B cell (primary cell): ENCODE measurements at places on chromosomes 12 and 14. TPM values are rescaled to one million over a fixed set of nuclear protein-coding genes. Genes with fewer than 3 reads are reported as not detected.
A peak's percentile ranks its signal among the peaks of the same experiment; 100 is the strongest.

CPNE6 gene
- not detected in 2 replicates for total RNA-seq

GRCh38 chr12:101298426-101298825 is 18.5 kb downstream of the UTP20 start:
- no peaks in the 10 kb centered on the region for H3K27me3 ChIP-seq
- DNase-seq: no peak
- H3K27ac ChIP-seq: no peak overlapping the region
- H3K4me3 ChIP-seq: no peak overlapping the region
- H3K4me1 ChIP-seq: no peaks in the 10 kb centered on the region
- peaks cover 56% of the 10 kb centered on the region for H3K36me3 ChIP-seq

DNA sequence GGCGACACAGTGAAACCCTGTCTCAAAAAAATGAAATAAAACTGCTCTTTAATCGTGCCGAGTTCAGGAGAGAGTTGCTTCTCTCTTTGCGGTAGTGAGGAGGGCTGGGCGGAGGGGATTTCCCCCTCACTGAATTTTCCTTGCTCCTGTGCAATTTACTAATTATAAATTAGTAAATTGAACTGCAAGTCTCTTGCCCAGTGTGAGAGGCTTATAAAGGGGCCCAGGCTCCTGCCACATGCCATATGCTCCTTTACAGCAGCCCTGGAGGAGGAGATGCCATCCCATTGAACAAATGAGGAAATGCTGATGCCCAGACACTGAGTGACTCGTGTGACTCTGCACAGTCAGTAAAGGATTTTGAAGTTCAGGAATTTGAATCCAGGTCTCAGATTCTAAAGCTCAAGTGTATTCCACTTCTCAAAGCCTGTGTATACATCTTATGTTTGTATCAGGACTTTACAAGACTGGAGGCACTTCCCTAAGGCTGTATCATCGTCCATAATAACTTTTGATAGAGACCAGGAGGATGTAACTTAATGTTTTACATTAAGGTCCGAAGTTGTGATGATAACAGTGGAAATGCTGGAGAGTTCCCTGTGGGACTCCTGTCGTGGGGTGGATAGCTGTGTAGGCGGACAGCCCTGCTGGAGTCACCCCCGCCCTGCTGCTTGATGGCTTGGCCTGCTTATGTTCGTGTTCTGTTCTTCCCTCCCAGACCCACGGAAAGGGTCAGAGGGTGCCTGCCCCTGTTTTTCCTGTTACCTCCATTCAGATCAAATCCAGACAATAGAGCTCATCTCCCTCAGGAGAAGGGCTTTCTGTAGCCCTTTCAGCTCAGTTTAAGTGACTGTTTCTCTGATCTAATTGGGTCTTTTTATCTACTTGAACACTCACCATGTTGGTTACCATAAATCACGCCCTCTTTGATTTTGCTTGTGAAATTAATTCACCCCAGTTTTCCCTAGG is 13.9 kb downstream of the PELI2 start:
- no peaks in the 10 kb centered on the region for H3K36me3 ChIP-seq
- no peak overlapping the region for H3K27ac ChIP-seq
- H3K4me3 ChIP-seq: no peak overlapping the region
- no peaks in the 10 kb centered on the region for H3K27me3 ChIP-seq

DNA sequence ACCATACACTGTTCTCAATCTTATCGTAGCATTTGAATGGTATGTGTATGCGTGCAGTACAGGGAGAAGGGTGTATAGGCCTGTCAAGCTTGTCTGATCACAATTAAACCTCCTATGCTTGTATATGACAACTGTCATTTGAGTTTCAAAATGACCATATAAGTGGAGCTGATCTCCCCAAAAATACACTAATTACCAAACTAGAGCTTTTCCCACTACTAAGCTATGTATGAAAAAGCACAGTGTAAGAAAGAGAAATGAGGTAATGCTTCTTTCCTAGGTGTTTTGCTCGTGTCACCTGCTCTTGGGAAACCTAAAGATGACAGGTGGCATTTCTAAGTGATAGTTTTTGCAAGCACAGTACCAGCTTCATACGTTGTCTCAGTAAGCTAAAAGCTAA is 1.1 kb upstream of the STK38L start:
- H3K27ac ChIP-seq: peak overlapping the region; percentile 89
- H3K27me3 ChIP-seq: no peaks in the 10 kb centered on the region
- no peak overlapping the region for H3K4me3 ChIP-seq
- peaks cover 26% of the 10 kb centered on the region for H3K4me1 ChIP-seq

GRCh38 chr14:67815573-67816225 is 691 bp downstream of the ZFYVE26 start:
- H3K27ac ChIP-seq: peak overlapping the region; percentile 79
- peak overlapping the region; percentile 77 for H3K4me3 ChIP-seq

DNA sequence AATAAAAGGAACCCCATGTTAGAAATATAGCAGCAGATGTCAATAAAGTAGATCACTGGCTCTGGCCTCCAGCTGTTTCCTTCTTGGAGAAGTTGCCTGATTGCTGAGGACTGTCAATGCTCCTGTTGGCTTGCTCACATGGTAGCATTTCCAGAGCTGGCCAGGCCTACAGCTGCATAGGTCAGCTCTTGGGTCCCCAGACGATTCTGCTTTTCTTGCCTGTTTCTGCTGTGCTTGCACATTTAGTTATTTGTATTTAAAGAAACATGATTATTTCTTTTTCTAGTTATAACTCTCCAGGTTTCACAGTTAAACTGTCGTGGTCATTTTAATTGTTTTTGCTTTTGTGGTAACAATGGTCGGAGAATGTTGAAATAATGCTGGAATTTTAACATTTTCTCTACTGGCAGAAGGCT is 7.2 kb downstream of the NAV3 start:
- no peaks in the 10 kb centered on the region for H3K27me3 ChIP-seq
- H3K36me3 ChIP-seq: no peaks in the 10 kb centered on the region
- no peaks in the 10 kb centered on the region for H3K4me1 ChIP-seq

DNA sequence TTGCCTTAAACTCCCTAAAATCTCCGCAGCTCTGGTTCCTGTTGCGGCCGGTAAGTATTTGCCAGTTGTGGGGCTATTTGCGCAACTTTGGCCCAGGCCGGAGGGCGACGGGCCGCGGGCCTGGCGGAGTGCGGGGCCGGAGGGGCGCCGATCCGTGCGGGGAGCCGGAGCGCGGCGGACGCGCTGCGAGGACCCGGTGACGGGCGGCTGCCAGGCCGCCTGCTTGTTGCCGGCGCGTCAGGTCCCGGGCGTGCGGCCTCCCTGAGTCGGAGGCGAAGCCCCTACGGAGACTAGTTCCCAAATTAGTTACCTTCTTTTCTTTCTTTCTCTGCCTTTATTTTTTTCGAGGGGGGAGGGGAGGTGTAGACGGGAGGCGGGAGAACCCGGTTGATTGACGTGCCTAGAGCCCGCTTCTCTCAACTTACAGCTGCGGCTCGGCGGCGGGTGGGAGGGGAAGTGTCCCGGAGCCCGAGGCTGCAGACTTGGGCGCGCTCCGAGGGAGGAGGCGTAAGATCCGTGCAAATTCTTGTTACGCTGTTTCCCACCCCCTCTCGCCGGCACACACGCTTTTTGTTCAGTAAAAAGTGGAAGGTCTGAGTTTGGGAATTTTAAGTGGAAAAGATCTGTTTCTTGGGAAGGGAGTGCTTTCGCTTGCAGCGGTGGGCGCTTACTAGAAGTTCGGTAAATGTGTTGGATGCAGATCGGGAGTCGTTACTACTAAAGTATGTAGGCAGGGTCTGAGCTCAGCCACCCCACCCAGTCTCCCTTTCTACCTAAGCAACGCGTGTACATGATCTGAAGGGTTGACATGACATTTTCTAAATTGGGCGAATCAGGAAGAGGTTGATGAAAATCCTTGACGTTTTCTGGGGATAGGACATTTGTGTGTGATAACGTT is 576 bp downstream of the ZBTB1 start:
- peak; percentile 93 for DNase-seq
- H3K4me3 ChIP-seq: peak overlapping the region; percentile 92
- peak overlapping the region; percentile 100 for H3K27ac ChIP-seq
- H3K36me3 ChIP-seq: no peaks in the 10 kb centered on the region
